ENCODE measurements at places on chromosomes 1 and 21.

DNA sequence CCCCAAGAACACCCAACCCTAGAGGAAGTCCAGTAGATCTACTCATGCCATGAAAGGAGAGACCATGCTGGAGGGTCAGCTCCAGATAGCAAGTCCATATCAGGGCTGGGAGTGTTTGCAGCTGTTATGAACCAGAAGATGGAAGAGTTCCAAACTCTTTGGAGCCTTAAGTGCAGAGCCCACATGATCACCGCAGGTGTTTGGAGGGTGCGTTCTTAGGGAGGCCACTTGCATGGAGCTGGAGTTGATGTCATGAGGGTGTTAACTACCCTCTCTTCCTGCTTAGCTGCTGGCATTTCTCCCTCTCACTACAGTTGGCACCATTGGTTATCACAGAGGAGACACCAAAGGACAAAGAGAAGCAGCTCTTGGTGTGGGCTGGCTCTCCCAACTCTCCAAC is 616.9 kb downstream of the AJAP1 start:
- no peak for DNase-seq

GRCh38 chr1:4033713-4034112 is 133.6 kb upstream of the C1orf174 start:
- no peak for DNase-seq

DNA sequence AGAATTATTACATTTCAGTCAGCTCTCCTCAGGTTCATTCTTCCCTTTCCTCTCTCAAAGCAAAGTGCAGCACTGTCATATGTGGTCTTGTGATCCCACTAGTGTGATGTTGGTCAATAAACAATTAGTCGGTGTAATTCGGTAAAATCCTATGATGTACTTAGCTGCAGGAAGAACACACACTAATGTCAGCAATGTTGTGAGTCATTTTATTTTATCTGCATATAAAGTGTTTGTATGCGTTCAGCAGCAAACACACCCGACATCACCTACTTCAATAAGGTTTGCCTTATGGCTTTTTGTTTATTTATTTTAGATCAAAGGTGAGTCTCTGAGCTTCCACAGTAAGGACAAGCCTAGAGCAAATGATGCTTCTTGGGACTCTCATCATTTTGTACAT is 47.8 kb downstream of the PTPN14 start:
- no peak for DNase-seq

DNA sequence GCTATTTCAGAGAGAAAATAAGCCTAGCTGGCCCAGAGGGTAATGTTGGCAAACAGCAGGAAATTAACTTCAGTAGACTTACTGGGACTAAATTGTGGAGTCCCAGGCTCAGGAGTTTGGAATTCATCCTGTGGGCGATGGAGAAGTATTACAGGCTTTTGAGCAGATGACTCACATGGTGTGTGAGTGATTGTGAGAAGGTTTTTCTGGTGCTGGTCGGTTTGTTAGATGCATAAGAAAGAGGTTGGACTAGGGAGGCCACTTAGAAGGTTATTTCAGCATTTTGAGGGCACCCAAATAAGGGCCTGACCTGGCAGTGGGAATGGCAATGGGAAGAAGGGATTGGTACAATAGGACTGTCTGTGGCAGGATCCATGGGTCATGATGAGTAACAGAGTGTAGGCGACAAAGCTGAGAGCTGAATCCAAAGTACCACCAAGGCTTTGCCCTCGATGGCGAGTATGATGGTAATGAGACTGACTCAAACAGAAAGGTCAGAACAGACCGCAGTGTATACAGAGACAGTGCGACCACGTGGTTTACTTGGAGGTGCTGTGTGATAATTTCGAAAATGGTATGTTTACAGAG is 69.2 kb upstream of the KIF26B start:
- DNase-seq, result no peak

GRCh38 chr1:99634971-99635624 is 10.8 kb upstream of the PALMD start:
- DNase-seq, result no peak

GRCh38 chr1:53115403-53116306 is 26.8 kb downstream of the SLC1A7 start:
- no peak for DNase-seq

- DNase-seq, result peak; percentile 90
Observed at GRCh38 chr1:168408884-168409283, 128.2 kb downstream of the TBX19 start.

- DNase-seq, result no peak
Observed at GRCh38 chr21:40016667-40017066, 149.4 kb downstream of the PCP4 start.
